ENCODE measurements at places on chromosomes 12 and 14. TPM values are rescaled to one million over a fixed set of nuclear protein-coding genes. Genes with fewer than 3 reads are reported as not detected.

The LHX5 gene
- total RNA-seq, result not detected

The KRT82 gene
- not detected for total RNA-seq

The CLEC4D gene
- total RNA-seq, result not detected

The IL31 gene
- not detected for total RNA-seq

The RDH12 gene
- total RNA-seq, result not detected

Data from A549 treated with Mapracorat at 1 μM for 4 hours (cell line).